Activated T-helper 1 cell treated with anti-CD3 and anti-CD28 coated beads, Interleukin-2, amount 50 U/mL, for 16 hours (primary cell): ENCODE measurements at places on chromosomes 5 and 9.

DNA sequence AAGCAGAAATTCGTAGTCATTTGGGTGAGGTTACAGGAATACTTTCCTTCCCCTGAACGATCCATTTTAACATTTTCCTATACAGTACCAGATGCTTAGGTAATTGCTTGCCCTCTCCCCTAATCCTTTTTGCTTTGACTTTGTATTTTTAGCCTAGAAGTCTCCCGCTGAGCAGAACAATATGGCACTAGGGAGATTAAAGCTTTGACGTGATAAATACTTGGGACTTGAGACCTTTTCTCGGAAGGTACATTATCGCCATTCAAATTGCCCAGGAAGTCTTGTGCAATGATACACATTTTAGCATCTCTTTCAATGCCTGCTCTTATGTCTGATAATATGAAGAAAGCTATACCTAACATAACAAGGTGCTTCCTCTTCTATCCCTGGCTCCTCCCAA lies 22.9 kb upstream of the SPATA31C2 start:
- no peak for DNase-seq

GRCh38 chr9:13857521-13857920 lies 456.4 kb downstream of the NFIB start:
- no peak for DNase-seq

- DNase-seq, result no peak
Measured at GRCh38 chr5:108925073-108925472, 177.4 kb downstream of the FER start.

- DNase-seq, result no peak
Measured at GRCh38 chr5:177545487-177546257, 8.7 kb downstream of the FAM193B start.

DNA sequence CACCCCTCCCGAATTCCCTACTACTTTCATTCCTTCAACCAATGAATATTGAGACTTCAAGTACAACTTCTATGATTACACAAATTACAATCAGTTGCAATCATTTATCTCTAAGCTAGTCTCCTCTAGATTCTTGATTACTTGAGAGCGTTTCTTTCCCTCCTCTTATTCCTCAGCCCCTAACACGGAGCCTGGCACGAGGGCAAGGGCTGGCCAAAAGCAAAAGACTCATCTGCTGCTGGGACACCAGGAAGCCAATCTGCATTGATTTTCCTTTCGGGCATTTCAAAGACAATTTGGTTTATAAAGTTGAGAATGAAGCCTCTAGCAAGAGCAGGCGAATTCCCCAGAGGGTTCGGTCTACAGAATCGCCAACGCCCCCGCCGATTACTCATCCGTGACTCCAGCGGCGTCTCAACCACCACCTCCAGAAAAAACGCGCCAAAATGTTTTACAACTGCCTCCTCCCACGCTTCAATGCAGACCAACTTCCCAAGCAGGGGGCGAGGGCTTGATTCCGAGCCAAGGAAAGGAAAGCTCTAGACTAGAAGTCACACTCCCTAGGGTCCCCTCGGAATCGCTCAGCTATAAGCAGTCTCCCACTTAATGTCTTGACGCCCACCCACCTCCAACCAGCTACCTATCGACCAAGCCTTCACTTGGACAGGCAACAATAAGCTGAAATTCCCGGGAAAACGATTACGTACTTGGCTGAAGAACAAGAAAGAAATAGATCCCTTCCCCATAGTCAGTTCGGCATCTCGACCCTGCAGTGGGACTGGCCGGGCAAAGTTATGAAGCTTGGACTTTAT lies 1.5 kb downstream of the PCSK1 start:
- no peak for DNase-seq

GRCh38 chr9:93697352-93698139 lies 121.2 kb downstream of the PHF2 start:
- no peak for DNase-seq
